Cortex of kidney (tissue), 1 donor: ENCODE measurements at places on chromosomes 3 and 15.

DNA sequence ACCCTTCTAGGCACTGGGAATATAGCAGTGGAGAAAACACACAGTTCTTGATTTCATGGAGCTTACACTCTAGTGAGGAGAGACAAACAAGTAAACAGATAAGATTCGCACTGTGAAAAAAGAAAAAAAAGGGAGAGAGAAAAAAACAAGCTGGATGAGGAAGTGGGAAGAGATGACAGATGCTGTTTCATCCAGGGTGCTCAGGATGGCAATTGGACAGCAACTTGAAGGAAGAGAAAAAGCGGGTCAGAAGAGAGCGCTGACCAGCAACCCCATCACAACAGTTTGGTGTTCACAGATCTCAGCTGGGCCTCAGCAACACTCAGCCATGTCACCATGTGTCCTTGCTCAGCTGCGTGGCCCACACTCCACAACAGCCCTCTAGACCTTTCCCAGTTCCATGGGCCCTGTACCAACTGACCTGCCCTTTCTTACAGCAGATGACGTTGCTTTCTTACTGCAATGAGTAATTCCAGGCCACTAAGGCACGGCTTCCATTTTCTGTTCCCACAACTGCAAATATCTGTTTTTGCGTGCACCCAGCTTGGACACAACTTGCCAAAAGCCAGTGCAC, 230.8 kb downstream of the MEX3B start:
- no peak for DNase-seq

DNA sequence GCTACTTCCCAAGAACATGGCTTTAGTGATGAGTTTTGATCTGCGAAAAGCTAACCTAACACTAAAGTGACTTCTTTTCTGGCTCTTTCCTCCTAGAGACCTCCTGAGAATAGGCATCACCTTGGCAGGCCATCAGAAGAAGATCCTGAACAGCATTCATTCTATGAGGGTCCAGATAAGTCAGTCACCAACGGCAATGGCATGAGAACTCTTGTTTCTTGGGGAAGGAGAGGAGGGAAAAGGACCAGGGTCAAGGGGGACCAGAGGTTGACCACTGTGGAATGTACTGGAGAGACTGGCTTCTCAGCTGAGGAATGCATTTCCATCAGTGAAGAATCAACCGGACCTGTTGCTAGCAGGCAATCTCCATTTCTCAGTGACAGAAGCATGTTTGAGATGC, 463.9 kb downstream of the EPHB1 start:
- DNase-seq = no peak

GRCh38 chr3:110897046-110897445, 174.6 kb upstream of the NECTIN3 start:
- no peak for DNase-seq

DNA sequence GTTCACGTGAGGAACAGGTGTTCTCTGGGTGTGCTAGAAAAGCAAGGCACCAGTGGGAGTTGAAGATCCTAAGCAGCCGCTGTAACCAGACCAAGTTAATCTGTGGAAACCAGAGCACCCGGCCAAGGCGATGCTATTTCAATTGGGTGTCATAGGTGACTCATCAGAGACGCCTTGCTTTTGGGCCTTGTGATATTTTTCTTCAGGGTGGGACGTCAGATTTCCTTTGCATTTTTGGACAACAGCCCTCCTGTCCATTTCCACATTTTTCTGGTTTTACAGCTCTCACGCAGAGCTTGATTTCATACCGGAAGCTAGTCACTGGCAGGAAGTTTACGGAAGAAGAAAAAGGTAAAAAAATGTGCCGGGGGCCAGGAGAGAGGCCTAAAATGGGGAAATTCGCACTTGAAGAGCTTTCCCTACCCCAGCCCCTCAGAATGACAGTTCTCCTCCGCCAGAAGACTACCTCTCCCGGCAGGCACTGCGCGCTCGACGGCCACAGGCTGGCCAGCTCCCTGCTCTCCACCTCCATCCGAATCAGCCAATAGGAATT, 471 bp upstream of the KBTBD8 start:
- DNase-seq = no peak

DNA sequence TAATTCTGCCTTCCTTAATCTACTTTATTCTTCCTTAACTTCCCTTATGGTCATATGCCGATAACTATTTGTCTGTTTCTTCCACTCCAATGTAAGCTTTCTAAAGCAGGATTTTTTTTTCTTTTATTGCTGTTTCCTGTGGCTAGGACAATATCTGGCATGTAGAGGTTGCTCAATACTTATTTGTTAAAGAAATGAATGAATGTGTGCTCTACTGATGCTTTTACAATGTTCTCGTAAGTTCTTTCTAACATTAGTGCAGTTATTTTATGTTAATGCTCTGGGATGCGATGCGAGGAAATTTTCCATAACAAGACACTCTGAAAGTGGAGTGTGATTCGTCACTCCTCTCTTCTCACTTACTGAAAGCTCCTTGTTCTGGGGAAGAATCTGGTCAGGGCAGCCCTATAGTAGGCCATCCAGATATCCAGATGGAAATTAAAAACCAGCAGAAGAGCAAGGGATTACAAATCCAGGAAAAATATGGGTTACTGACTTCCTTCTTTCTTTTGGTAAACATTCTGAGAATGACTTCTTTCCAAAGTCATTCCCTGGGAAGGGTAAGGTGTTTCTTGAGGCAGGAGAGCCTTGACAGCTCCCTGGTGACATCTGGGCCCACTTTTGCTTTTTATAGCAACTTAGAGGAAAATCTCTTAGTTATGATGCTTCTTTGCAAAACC, 420.4 kb downstream of the PDCD6IP start:
- DNase-seq = no peak

DNA sequence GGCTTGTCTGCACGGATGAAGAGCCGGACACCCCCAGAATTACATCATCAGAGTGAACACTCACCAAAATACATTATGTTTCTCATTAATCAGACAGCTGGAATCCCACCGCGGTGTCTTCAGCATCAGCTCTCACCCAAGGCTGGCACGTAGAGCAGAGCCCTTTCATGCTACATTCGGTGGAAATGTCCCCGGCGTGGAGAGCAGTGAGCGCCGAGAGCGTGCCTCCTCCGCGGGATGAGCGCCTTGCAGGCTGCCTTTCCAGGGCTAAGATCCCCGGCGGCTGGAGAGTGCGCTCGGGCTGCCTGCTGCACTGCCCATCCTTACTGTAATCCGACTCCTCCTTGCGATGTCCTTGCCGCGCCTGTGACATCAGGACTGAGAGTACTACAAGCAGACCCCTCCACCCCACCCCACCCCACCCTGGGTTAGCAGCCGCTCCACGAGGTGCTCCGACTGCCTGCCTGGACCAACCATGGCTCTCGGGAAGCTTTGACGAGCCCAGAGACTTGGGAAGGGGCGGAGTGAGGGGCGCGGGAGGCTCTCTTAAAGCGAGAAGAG, at the start of gene ZNF385D:
TSS of gene ZNF385D (minus strand) at position 380 of the 561 bp plus-strand sequence. CDS start at position 86, 294 bp downstream.
- no peak for DNase-seq
